ENCODE measurements at places on chromosomes 3 and 15.

DNA sequence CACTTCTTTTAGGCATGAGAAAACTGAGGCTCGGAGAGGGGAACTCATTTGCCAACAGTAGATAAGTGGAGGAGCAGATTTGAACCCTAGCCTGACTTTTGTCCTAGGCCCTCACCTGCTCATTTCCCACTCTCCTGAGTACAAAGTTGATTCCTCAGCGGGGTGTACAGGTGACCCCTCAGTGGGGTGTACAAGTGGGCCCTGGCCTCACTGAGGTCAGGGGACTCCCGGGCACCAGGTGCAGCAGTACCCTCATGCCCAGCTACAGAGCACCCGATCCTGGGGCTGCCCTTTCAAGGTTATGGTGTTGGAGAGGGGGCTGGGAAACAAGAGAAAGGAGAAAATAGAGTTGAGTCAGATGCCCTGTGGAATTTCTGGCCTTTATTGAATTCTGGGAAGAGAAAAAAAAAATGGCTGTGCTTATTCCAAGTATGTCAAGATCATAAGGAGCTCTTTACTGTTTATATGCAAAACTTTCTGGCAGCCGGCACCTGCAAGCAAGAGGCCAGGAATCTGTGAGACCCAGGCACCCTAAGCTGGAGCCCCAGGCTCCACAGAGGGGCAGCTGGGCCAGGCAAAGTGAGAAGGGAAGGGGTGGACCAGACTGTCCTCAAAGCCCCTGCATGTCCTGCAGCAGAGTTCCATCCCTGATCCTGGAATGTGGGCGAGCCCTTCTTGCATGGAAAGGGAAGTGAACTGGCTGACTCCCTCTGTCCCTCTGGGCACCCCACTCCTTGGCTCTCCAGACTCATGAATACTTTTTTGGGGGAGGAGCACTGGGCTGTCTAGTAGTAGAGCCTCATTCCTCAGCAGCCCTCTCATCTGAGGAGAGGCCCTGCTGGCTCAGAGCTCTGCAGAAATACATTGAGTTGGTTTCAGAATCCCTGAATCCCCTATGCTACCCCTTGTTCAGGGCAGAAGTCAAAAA, 43.1 kb downstream of the AMOTL2 start:
- DNase-seq: peak; percentile 71

DNA sequence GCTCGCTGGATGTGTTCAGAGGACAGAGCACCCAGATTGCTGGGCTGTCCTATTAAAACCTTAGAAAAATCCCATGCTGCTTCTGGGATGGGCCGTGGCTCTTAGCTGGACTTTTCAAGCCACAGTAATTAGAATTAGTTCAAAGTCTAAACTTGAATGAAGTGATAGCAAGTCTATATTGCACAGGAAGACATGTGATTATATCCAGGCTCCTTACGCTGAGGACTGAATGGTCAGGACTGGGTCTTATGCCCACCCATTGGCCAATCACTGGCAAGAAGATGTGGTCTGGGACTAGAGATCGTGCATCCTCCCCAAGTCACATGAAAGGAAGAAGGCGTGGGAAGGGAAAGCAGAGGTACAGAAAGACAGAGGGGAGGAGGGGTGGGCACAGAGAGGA, 227.6 kb downstream of the FAM43A start:
- no peak for DNase-seq

- DNase-seq: no peak
Observed at GRCh38 chr3:13599887-13600450, 51.0 kb downstream of the FBLN2 start.

DNA sequence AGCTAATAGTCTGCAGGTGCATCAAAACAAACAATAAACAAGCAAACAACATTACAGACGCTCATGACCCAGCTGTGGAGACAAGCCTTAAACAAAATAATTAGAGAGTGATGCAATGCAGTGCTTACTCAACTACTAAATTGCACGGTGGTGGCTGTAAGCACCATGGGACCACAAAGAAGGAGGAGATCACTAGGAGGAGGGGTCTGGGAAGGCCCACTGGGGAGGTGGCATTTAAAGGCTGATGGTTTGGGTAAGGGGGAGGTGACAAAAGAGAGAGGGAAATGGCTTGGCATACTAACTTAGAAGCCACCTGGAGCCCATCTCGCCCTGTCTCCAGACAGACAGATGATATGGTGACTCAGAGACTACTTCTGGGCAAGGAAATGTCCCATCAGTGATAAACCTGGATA, 516.7 kb downstream of the FOXP1 start:
- DNase-seq: peak; percentile 34

GRCh38 chr3:48918388-48919214, at the start of gene ARIH2:
TSS of gene ARIH2 (plus strand) at chr3:48918842. CDS start at chr3:48927559, 8,717 bp downstream.
- peak; percentile 98 for DNase-seq

GRCh38 chr15:81174792-81175327, 21.8 kb upstream of the IL16 start:
- DNase-seq: no peak

- DNase-seq: no peak
Observed at GRCh38 chr15:60568914-60569391, 90.0 kb upstream of the ICE2 start.

DNA sequence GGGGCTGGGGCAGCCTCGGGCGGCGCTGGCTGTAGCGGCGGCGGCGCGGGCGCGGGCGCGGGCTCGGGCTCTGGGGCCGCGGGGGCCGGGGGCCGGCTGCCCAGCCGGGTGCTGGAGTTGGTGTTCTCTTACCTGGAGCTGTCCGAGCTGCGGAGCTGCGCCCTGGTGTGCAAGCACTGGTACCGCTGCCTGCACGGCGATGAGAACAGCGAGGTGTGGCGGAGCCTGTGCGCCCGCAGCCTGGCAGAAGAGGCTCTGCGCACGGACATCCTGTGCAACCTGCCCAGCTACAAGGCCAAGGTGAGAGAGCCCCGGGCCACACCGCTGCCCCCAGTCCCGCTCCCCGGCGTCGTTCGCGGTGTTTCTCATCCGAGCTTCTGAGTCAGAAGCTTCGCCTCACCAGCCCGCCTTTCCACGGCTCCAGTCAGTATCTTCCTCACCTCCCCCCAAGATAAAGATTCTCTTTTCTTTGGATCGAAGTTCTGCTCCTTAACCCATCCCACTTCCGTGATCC, 600 bp downstream of the FBXO45 start:
- DNase-seq: peak; percentile 25

DNA sequence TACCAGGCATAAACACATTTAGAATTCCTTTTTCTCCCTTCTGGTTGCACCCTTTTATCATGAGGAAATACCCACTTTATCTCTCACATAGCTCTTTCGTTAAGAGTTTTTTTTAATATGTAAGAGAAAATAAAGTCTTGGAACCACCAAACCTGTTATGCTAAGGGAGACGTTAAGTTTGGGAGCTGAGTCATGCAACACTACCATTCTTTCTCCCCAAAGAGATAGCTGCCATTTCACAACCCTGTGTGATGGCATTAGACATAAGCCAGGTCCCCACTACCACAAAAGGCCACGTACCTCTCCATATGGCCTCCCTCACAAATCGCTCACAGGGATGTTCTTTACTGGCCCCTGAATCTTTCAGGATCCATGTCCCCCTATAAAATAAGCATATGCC, 7.6 kb upstream of the NIPA1 start:
- no peak for DNase-seq

DNA sequence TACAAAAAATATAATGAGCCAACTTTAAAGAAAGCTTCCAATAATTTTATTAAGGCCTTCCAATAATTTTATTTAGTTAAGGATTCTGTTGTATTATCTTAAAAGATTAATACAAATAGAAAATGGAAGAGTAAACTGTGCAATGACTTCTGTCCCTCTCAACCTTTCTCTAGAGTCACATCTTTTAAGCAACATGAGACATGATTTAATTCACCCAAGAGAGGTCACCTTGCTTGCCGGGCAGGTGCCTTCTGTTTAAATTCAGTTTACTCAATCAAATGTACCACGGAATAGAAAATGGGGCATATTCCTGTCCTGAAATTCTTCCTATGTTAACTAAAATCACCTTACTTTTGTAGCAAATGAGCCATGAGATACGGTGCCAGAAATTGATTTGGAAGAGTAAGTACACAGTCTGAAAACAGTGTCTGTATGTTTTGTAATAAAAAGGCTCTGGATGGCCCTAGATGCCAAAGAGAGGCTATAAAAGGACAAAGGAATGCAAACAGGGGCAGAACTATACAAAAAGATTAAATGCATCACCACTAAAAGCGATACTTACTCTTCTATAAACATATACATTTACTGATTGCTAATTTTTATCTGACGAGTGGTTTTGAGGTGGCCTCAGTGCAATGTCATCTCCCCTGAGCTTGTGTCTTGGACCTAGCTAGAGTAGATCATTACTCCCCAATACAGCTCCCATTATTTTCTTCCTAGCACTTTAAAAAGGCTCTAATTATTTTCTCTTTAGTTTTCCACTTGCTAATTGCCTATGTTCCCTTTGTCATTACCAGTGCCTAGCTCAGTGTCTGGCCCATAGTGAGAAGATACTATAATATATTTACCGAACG, 134.0 kb downstream of the FHIT start:
- DNase-seq: no peak

DNA sequence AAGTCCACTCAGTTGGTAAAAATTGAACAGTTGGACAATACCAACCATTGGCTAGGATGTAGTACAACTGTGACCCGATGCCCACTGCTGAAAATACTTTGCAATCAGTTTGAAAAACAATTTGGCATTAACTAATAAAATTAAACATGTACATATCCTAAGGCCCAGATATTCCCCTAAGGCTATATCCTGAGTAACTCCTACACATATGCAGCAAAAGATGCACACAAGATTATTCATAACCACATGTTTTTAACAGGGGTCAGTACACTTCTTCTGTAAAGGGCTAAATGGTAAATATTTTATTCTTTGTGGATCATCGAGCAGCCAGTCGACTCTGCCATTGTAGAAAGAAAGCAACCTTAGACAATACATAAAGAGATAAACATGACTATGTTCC, 116.3 kb downstream of the MEX3B start:
- DNase-seq: no peak

- no peak for DNase-seq
Observed at GRCh38 chr15:68435966-68436365, 4.0 kb upstream of the ITGA11 start.

DNA sequence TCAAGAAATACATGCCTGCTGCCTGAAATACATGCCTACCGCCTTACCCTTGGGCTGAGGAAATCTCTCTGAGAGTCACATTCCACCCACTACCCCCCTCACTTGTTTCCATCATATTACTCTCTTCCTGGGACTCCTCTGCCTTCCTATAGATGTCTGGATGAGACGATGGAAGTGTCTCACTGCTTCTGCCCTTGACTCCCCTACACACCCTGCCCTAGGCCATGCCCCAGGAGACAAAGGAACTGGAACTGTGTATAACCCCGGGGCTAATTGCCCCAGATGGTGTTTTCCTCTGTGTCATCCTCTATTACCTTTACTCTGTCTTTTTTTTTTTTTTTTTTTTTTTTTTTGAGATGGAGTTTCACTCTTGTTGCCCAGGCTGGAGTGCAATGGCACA, 102.0 kb downstream of the GTPBP8 start:
- no peak for DNase-seq

- DNase-seq: peak; percentile 30
Observed at GRCh38 chr3:16883057-16883722, 1.6 kb upstream of the PLCL2 start.

- no peak for DNase-seq
Observed at GRCh38 chr15:73570355-73571032, 62.7 kb downstream of the NPTN start.

DNA sequence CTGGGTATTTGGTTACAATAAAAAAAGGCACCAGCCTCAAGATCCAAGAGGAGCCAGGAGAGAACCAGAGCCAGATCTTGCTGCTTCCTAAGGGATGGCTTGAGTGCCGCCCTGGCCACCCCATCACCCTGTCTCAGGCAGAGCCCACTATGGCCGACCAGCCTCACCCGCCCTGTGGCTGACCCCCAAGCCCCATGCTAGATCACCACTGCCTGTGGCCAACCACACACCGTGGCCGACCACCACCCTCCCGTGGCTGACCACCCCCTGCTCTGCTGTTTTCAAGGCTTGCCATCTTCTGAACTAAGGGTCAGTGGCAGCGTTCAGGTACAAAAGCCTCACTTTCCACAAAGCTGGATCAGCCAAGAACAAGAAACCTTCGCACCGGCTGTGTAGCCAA, 12.0 kb downstream of the CSPG5 start:
- no peak for DNase-seq

- DNase-seq: no peak
Observed at GRCh38 chr3:45164056-45164455, 17.9 kb upstream of the CDCP1 start.

- DNase-seq: no peak
Observed at GRCh38 chr3:60743631-60744164, 507.6 kb downstream of the FHIT start.

DNA sequence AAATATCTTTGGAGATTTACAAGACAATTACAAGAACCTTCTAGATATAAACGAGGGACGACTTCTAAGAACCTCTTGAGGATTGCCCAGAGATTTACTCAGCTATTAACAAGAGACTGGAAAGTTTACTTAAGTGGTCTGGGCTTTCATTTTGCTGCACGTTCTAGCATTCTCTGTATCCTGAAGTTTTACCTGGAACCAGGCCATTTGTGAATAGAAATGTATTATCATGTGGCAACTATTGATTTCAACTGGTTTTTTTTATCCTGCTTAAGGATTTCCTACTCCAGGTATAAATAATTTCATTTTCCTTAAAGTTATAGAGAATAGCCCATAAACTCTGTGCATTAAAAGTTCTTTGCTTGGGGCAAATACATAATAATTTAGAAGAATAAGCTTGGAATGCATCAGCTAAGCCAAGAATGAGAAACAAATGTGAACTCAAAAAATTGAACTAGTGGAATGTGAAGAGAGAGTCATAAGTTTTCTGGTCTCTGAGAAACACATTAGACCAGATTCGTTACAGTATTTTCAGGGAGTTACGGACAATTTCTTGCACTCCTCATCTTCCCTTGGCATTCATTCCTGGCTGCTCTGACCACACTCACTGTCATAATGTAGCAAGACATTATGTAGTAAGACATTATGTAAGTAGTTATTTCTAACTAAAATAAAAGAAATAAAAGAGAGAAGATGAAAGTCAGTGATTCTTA, 1.3 kb downstream of the AQP9 start:
- DNase-seq: peak; percentile 62

DNA sequence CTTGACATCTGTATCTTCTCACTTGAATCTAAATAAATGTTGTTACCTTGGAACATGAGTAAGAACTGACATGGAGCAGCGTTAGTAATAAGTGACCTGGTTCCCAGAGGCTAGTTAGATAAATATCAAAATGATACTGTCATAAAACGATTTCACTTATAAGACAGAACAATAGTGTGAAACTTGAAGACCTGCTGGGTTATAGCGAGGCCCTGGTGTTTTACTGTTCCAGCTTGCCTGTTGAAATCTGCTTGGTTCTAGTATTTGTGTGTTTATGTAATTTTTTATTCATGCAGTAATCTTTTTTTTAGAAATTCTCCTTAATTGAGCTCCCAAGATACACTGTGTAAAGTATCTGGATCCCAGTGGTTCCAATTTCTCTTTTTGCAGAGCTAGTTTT, 129.4 kb downstream of the CACNA2D3 start:
- DNase-seq: no peak

- peak; percentile 66 for DNase-seq
Observed at GRCh38 chr3:56753206-56753820, 48.4 kb downstream of the ARHGEF3 start.

GRCh38 chr3:194075088-194075615, 60.8 kb upstream of the HES1 start:
- no peak for DNase-seq

- peak; percentile 65 for DNase-seq
Observed at GRCh38 chr3:5071061-5071460, 51.0 kb upstream of the ARL8B start.

Measured in AG08395 (cell line).